NCI-H345 (cell line): ENCODE measurements at places on chromosomes 12 and 14.

- DNase-seq: no peak
Measured at GRCh38 chr14:63800083-63800482, 52.7 kb upstream of the SYNE2 start.

DNA sequence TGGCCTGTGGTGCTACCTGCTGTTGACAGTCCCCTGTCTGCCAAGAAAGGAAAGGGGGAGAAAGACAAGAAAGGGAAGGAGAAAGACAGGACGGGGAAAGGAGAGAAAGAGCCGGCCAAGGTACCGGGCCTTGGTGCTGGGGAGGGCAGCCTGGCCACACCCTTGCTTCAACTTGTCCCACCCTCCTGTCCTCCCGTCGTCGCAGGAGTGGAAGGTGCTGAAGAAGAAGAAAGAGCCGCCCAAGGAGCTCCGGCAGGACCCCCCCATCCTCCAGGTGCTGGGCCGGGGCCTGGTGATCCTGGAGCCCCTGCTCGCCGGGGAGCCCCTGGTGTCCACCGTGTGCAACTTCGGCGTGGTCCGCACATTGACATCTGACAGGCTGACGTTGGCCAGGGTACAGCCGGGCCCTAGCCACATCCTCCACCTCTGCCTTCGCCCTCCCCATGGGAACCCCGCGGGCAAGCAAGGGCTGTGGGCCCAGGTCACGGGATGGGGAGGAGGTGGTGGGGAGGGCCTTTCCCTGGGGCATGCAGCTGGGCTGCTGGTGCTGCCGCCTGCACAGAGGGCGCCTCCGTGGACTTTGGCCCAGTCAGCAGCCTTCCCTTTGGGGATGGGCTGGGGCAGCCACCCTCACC, 2.9 kb upstream of the B3GNT4 start:
- DNase-seq: no peak

GRCh38 chr12:17642340-17642650, 447.7 kb downstream of the RERGL start:
- DNase-seq: no peak

GRCh38 chr14:94675036-94675435, 62.8 kb downstream of the SERPINA3 start:
- DNase-seq: no peak

DNA sequence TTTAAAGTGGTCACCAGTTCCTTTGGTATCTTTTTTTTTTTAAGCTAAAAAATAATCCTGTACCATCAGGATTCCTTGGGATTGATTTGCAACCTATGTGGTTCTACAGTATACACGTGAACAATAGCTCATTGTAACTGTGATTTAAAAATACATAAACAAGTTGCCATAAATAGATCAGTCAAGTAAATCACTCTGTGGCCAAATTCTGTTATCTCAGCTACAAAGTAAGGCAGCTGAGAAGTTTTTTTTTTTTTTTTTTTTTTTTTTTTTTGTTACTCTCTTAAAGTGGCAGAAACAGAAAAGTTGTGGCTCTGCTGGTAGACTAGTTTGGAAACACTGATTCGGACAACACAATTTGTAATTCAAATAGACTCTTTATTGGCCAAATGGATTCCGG, 104.5 kb downstream of the PRICKLE1 start:
- no peak for DNase-seq

GRCh38 chr12:13425766-13426165, 229.2 kb downstream of the EMP1 start:
- DNase-seq: no peak

DNA sequence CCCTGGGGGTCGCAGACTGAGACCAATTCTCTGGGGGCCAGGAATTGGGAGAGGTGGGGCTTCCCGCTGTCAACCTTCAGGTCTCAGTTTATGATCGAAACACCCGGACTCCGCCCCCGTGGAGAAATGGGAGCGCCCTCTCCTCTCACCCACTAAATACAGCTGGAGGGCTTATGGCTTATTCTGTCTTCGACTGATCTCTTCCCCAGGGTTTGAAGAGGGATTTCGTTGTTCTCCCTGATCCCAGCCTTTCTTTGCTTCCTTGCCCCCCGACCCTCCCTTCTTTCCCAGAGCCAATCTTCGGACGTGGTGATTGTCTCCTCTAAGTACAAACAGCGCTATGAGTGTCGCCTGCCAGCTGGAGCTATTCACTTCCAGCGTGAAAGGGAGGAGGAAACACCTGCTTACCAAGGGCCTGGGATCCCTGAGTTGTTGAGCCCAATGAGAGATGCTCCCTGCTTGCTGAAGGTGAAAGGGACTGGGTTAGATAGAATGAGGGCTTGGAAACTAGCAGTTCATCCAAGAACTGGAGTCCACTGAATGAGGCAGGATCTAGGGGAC, 607 bp downstream of the OS9 start:
- DNase-seq: peak; percentile 47

DNA sequence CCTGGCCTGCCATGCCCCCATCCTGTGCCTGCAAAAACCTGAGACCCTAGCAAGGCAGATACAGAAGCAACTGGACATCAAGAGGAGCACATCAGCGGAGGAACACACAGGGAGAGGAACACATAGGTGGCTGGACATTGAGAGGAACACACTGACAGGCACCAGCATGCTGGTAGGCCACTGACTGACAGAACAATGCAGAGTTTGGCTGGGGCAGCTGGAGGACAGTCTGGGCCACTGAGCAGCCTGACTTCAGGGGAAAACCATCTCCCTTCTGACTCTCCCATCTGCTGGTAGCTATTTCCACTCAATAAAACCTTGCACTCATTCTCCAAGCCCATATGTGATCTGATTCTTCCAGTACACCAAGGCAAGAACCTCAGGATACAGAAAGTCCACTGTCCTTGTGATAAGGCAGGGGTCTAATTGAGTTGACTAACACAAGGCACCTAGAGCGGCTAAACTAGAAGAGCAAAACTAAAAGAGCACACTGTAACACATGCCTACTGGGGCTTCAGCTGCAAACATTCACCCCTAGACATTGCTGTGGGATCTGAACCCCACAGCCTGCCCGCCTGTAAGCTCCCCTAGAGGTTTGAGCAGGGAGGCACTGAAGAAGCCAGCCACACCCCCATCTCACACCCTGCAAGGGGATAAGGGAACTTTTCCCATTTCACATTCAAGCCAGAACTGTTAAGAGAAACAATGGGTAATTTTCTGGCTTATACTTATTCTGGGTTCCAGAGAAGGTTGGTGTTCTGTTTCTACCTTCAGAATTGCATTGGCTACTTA, 22.1 kb downstream of the CLECL1 start:
- DNase-seq: no peak

- DNase-seq: no peak
Measured at GRCh38 chr12:79527473-79527872, 163.3 kb downstream of the PAWR start.

GRCh38 chr12:131939007-131939406, 9.9 kb downstream of the PUS1 start:
- no peak for DNase-seq

GRCh38 chr14:58794993-58795762, 157.4 kb downstream of the DACT1 start:
- no peak for DNase-seq

DNA sequence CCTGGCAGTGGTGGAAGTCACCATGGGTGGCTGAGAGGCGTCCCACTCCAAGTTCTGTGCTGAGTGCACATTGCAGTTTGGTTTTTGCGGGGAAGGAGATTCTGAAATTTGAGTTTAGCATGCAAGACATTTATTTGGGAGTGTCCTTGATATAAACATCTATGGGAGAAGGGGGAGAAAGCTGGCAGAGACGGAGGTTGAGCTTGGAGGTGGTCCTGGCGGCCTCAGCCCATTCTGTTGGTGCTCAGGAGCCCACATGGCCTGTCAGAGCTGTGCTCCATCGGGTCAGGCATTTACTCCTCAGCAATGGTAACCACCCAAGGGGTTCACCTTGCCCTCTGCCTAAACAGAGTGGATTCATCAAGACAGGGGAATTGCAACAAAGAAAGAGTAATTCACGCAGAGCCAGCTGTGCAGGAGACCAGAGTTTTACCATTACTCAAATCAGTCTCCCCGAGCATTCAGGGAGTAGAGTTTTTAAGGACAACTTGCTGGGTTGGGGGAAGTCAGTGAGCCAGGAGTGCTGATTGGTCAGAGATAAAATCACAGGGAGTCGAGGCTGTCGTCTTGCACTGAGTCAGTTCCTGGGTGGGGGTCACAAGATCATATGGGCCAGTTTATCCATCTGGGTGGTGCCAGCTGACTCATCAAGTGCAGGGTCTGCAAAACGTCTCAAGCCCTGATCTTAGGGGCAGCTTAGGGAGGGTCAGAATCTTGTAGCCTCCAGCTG, 323.3 kb upstream of the TMEM132C start:
- DNase-seq: no peak

DNA sequence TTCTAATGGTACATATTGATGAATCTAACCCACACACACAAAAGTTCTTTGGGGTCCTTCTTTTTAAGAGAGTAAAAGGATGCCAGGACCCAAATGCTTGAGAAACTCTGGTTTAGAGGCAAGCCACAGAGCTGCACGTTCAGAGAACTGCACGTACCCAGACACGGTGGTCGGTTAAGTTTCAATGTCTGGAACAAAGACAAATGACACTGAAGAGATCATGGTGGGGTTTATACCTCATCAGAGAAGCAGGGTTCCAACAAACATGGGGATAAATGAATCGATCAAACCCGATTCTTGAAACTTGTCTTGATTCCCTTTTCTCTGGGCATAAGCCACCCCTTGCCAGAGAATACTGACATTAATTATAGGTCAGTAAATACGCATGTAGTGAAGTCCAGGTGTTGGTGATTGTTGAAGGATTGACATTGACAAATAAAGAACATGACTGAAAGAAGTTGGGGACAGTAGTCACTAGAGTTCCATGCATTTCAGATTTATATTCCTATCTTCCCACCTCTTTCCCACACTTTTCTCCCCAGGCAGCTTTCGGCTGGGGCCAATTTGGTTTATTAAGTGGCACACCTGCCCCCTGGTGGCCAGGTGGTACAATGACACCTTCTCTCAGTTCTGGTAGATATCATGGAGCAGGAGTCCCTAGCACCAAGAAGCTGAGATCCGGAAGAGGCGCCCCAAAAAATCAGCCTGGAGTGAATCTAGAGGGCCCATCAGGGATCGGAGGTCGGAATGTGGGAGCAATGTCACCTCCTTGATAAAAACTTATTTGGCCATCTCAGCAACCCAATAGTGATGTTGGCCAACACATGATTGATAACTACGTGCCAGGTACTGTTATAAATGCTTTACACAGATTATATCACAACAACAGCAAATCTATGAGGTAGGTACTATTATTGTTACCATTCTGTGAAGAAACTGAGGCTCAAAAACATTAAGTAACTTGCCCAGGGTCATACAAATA, 17.8 kb upstream of the HDAC7 start:
- peak; percentile 4 for DNase-seq

- peak; percentile 69 for DNase-seq
Measured at GRCh38 chr14:74952697-74953484, 2.5 kb downstream of the PGF start.

DNA sequence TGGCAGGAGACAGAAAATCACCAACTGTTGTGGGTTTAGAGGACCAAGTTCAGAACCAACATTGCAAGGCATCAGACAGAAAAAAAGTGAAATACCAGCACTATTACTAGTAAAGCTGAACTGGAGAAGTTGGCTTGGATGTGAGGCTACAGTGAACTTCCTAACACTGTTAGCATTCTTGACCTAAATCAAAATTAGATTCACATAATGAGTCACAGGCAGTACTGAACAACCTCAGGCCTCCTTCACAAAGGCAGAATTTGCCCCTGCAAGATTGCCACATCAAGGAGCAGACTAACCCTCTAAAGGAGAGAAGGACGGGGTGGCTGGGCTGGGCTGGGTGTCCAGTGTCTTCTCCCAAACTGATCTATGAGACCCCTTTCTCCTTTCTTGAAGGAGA, 539.7 kb downstream of the SNAPC1 start:
- DNase-seq: no peak

GRCh38 chr12:6068227-6068626, 56.2 kb downstream of the VWF start:
- no peak for DNase-seq

- DNase-seq: no peak
Measured at GRCh38 chr12:65306366-65307168, 28.1 kb downstream of the MSRB3 start.

GRCh38 chr12:6778574-6779550, 6.5 kb downstream of the LAG3 start:
- DNase-seq: peak; percentile 91

DNA sequence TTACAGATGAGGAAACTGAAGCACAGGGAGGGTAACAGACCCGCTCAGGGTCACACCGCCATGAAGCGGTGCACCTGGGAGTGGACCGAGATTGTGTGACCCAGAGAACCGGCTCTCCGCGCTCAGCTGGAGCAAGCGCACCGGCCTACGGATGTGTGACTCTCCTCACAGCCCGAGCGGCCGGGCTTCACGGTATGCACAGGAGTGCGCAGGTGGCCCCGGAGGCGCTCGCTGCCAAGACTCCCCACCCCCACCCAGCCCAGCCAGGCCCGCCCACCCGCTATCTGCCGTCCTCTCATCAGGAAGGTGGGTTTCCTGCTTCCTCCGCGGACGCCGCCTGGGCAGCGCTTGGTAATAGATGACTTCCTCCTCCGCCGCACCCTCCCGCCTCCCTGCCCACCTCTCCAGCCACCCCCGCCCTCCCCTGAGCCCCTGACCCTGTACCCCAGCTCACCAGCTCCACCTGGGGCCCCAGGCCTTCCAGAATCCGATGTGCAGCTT, 110.7 kb downstream of the NCOR2 start:
- no peak for DNase-seq

GRCh38 chr12:11685316-11685715, 35.8 kb downstream of the ETV6 start:
- no peak for DNase-seq

- DNase-seq: no peak
Measured at GRCh38 chr12:87511371-87511770, 517.8 kb downstream of the C12orf50 start.
